A549 treated with Mapracorat at 1 μM for 4 hours (cell line): ENCODE measurements at places on chromosomes 7 and 10. TPM values are rescaled to one million over a fixed set of nuclear protein-coding genes. Genes with fewer than 3 reads are reported as not detected.

The AKR1D1 gene
- total RNA-seq = not detected in 5 replicates

The PRKCQ gene
- total RNA-seq = 3.3 to 4.1 TPM (median 3.6 TPM) in 5 replicates

The DCLRE1C gene
- total RNA-seq = 3.7 to 8.1 TPM (median 5.3 TPM) in 5 replicates

The OR6B1 gene
- total RNA-seq = not detected in 5 replicates

The ZNF22 gene
- total RNA-seq = 5.3 to 6.6 TPM (median 5.8 TPM) in 5 replicates

The VAX1 gene
- total RNA-seq = 0.97 to 1.7 TPM (median 1.5 TPM) in 5 replicates
